H7 (cell line): ENCODE measurements at places on chromosomes 16 and 17.

DNA sequence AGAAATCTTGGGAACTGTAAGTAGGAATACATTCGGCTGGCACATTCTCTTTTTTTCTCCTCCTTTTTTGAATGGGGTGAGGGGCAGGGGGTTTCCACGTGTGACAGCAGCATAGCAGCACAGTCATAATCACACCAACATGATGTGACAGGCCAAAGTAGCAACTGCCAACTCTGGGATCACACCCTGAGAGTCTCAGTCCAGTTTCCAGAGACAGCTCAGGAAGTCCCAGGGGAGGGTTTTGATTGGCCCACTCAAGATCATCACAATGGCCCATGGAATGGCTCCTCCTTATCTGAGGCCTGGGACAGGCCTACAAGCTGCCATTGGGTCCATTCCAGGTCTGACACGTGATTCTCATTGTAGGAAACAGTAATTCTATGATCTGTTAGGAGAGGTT is 207.1 kb upstream of the ASIC2 start:
- no peak for DNase-seq

GRCh38 chr16:57277586-57277985 is 6.9 kb downstream of the PLLP start:
- DNase-seq: peak; percentile 33

- DNase-seq: peak; percentile 88
Measured at GRCh38 chr17:77140878-77141767, at the start of gene SEC14L1. SEC14L1 (plus strand) TSS chr17:77140969; CDS start chr17:77143597, 2,628 bp downstream.

GRCh38 chr17:63984651-63985386 is 12.1 kb upstream of the SCN4A start:
- no peak for DNase-seq

- DNase-seq: peak; percentile 63
Measured at GRCh38 chr17:77320044-77320440, 179.3 kb downstream of the SEC14L1 start.

- no peak for DNase-seq
Measured at GRCh38 chr16:50268352-50268751, 2.0 kb downstream of the ADCY7 start.

DNA sequence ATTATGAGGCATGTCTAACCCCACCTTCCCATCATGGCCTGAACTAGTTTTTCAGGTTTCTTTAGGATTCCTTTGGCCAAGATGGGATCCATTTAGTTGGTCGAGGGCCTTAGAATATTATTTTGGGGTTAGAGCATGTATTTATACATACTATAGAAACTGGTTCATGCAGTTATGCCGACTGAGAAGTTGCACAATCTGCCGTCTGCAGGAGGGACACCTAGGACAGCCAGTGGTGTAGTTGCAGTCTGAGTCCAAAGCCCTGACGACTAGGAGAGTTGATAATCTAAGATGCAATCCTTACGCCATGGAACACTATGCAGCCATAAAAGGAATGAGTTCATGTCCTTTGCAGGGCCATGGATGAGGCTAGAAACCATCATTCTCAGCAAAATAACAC is 424.0 kb downstream of the SHISA9 start:
- DNase-seq: no peak

- no peak for DNase-seq
Measured at GRCh38 chr17:68101987-68102314, 66.4 kb downstream of the KPNA2 start.

GRCh38 chr17:7214300-7215135 is 5.1 kb downstream of the DLG4 start:
- peak; percentile 98 for DNase-seq

GRCh38 chr17:35726953-35727460 is 4.4 kb upstream of the RASL10B start:
- DNase-seq: no peak

- no peak for DNase-seq
Measured at GRCh38 chr17:60353773-60354172, 38.2 kb downstream of the USP32 start.

DNA sequence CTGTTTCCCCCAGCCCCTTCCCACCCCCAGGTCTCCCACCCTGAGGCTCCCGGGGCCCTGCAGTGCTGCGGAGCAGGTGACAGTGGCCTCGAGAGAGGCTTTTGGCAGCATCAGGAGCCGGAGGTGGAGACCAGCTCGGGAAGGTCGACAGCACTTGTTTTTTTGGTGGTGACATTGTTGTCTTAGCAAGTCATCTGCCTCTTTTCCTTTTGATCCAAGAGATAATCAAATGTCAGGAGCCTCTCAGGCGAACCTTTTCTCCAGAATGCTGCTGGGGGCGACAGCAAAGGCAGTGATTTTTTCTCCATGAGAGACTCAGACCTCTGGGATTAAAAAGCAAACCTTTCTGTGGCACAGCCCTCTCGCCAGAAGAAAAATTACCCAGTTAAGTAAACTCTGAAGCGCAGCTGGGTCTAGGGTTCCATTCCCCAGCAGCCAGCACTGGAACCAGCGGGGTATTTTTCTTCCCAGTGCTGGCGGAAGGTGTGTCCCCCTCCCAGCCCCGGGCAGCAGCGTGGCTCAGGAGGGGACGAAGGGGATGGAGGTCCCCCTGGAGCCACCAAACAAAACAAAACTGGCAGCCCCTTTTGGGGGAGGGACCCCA is 37.2 kb downstream of the GRIN2C start:
- no peak for DNase-seq

GRCh38 chr17:83069931-83070742 is 9.3 kb upstream of the METRNL start:
- DNase-seq: no peak

GRCh38 chr16:2983706-2984136 is 3.5 kb upstream of the PKMYT1 start:
- peak; percentile 98 for DNase-seq

GRCh38 chr17:42623732-42624596 is 14.5 kb downstream of the TUBG1 start:
- DNase-seq: no peak

- no peak for DNase-seq
Measured at GRCh38 chr17:5355421-5356129, 63.9 kb downstream of the NUP88 start.

DNA sequence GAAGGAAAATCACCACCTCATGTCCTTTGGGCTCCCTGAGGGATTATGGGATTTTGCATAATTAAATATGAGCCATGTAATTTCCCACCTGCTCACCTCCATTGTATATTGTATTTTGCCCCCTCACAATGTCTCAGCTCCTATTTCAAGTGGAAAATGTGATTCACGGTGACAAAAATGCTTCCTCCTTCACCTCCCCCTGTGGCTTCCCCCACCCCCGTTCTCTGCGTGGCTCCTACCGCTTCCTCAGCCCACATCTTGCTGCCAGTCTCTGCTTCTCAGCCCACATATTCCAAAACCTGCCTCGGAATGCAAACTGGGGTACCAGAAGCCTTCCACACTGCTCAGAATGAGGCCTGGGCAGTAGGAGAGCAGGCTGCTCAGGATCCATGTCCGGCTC is 394.5 kb upstream of the C16orf82 start:
- DNase-seq: no peak

DNA sequence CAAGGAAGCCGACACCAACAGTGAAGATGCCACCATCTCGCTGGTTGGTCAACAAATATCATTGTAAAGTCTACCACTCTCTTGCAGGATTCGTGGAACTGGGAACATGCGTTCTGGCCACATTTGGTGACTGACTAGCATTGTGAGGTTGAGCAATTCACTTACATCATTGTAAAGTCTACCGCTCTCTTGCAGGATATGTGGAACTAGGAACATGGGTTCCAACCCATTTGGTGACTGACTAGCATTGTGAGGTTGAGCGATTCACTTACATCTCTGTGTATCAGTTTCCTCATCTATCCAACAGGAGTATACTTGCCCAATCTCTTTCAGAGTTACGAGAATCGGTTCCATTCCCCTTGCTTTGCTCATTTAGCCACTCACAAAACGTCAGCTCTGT is 42.6 kb upstream of the RPH3AL start:
- DNase-seq: no peak

GRCh38 chr16:53755026-53755910 is 51.3 kb downstream of the FTO start:
- DNase-seq: no peak

GRCh38 chr17:74429604-74430384 is 2.1 kb upstream of the GPRC5C start:
- DNase-seq: peak; percentile 76

- no peak for DNase-seq
Measured at GRCh38 chr16:89689142-89689541, 2.7 kb downstream of the CDK10 start.

DNA sequence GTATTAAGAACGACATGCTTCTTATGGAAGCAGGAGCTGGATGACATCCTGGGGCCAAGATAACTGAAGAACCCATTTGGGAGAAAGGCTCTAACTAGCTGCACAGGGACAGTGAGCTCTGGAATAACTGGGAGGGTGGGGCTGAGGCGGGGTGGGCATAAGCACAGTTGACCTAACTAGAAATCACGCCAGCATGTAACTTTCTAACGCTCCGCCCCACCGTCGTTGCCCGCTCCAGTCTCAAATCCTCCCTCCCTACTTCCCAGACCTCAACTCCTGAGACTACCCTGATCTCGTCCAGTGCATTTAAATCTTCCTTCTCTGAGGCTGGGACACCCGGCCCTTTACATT is 436 bp downstream of the PHB1 start:
- DNase-seq: no peak

DNA sequence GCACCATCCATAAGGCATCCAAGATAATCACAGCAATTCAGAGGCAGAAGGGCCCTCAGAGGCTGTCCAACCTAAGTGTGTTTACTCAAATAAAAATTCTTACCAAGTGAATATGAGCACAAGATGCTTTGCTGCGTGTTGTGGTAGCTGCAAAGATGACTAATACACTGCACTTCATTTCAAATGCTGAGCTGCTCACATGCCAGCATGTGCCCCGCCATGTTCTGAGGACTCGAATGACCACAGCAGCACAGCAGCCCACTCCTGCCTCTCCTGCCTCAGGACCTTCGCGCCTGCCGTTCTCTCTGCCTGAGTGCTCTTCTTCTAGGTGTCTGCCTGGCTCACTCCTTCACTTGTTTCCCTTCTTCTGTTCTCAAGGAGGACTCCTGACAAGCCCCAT is 19.0 kb downstream of the PIK3R5 start:
- DNase-seq: no peak

DNA sequence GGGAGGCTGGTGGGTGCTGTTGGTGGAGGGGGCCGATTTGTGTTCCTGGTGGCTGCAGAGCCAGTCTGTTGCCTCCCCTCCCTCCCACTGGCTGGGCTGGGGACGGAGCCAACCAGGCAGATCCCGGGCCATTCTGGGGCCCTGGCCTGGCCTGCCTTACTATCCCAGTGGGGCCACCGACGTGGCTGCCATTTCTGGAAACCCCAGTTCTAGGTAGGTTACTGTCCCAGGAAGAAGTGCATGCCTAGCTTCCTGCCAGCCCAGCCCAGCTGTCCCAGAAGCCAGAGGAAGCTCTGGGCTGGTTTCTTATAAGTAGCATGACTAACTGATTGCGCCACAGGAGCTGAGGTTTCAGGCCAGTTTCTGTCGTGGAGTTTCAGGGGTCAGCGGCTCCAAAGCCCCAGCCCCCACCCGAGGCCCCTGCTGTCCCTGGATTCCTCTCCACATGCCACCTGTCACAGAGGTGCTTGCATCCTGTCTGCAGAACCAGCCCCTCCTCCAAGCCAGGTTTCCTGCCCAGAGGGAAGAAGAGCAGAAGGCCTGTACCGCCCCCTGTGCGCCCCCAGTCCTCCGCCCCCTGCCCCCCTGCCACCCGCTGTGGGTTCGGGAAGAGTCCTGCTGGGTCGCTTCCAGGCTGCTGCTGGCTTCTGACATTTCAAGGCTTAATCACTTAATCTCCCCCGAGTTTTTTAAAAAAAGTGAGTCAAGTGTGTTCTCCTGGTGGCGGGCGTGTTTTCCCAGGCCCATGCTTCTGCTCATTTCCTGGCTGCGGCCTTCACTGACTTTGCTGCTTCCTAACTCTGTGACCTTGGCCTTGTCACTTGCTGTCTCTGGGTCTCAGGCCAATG is 13.2 kb downstream of the IL4R start:
- peak; percentile 93 for DNase-seq

- DNase-seq: no peak
Measured at GRCh38 chr17:46059486-46059885, 60.4 kb downstream of the STH start.

GRCh38 chr16:88681084-88681680 is 5.1 kb downstream of the SNAI3 start:
- DNase-seq: peak; percentile 95

DNA sequence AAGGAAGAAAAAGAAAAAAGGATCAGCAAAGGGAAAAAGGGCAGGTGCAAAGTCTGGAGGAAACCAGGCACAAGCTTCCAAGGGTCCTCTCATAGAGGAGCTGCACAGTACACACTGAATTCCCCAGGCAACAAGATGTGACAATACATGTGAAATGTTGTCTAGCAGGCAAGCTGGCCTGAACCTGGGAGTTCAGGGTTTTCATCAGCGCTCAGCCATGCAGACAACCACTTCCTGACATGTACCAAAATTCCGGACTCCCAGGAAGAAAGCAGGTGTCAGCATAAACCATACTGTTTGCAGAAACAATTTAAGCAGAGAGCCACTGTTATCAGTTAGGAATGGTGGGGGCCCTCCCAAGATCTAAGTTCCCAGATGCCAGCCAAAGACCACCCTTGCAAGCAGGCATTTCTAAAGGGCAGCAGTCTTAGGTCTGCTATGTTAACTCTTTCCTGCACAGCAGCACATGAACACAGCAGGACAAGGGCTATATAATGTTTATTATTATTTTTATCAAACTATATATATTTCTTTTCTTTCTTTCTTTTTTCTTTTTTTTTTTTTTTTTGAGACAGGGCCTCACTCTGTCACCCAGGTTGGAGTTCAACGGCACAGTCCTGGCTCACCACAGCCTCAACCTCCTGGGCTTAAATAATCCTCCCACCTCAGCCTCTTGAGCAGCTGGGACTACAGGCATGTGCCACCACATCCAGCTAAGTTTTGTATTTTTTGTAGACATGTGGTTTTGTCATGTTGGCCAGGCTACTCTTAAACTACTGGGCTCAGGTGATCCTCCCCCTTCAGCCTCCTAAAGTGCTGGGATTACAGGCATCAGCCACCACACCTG is 10.1 kb downstream of the TK2 start:
- no peak for DNase-seq

DNA sequence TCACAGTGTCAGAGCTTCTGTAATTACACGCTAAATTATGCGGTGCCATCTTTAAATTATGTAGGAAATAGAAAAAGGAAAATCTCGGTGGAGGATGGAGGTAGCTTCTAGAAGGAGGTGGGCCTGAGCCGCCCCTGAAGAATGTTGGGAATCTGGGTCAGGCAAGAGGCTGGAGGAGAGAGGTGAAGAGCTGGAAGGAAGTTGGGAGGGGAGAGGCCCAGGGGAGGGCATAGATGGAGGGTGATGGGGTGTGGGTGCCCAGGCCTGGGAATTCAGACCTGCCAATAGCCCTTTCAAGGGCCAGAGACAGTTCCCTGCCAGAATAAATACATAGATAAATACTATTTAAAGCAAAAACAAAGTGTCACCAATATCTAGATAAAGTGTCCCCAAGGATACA is 415.0 kb upstream of the HSBP1 start:
- no peak for DNase-seq

GRCh38 chr16:85367485-85367884 is 245.6 kb upstream of the GSE1 start:
- DNase-seq: no peak
